ENCODE measurements at places on chromosomes 6 and 20.
A peak's percentile ranks its signal among the peaks of the same experiment; 100 is the strongest.

DNA sequence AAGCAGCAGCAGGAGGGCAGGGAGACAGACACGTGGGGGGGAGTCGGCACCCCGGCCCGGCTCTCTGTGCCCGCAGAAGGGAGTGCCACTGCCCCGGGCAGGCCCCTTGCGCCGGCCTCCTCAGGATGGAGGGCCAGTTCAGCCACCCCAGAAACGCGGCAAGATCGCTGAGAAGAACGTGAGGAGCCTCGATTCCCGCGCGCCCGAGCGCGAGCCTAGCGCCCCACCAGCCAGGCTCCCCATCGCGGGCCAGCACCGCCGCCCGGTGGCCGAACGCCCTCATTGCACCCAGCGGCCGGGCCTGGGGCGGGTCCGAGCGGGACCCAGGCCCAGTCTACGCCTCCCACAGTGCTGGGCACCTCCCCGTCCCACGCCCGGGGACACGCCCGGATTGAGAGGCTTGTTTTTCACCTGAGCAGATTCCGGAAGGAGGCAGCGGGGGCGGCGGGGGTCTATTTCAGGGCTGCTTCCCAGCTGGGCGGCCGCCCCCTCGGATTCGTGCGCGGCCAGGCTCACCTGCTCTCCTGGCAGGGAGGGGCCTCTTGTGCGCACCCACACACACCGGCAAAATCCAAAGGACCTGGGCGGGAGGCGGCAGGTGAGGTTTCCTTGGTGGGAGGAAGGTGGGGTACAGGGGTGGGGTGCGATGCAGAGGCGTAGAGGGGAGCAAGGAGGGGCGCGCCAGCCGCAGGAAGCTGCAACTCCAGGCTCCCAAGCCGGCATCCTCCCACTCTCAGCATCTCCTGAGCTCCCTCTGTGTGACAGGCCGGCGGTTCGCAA lies 9.0 kb upstream of the GRM4 start:
- H3K4me3 ChIP-seq = no peak overlapping the region
- no peaks in the 10 kb centered on the region for H3K4me1 ChIP-seq
- DNase-seq = peak; percentile 58
- H3K36me3 ChIP-seq = no peaks in the 10 kb centered on the region
- H3K27me3 ChIP-seq = peaks cover 6% of the 10 kb centered on the region

DNA sequence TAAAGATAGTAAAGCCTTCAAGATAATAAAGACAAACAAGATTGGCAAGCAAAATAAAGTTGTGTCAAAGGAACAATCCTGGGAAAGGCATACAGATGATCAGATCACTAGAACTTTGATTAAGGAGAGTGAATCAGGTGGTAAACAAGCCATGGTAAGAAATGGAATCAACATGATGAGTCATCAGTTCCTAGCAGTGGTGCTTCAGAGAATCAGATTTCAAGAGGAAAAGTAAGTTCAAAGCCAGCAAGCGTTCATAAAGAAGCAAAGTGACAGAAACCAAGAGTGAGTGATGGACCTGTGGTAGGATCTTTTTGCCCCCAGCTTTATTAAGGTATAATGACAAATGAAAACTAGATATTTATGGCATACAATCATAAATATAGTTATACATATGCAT lies 340.4 kb downstream of the TPBG start:
- H3K27ac ChIP-seq = no peak overlapping the region
- H3K4me1 ChIP-seq = no peaks in the 10 kb centered on the region
- no peak for DNase-seq
- H3K36me3 ChIP-seq = no peaks in the 10 kb centered on the region
- no peak overlapping the region for H3K4me3 ChIP-seq

- no peaks in the 10 kb centered on the region for H3K27me3 ChIP-seq
- no peak for DNase-seq
- no peaks in the 10 kb centered on the region for H3K36me3 ChIP-seq
- H3K27ac ChIP-seq = no peak overlapping the region
- no peak overlapping the region for H3K4me3 ChIP-seq
These were observed 359.8 kb downstream of the EPM2A start for GRCh38 chr6:145375502-145375901.

GRCh38 chr20:49283176-49283702 lies 5.4 kb upstream of the ZNFX1 start:
- no peaks in the 10 kb centered on the region for H3K27me3 ChIP-seq
- no peak overlapping the region for H3K4me3 ChIP-seq
- no peak for DNase-seq
- H3K27ac ChIP-seq = no peak overlapping the region
- H3K36me3 ChIP-seq = peaks cover 46% of the 10 kb centered on the region
- H3K4me1 ChIP-seq = peaks cover 5% of the 10 kb centered on the region

DNA sequence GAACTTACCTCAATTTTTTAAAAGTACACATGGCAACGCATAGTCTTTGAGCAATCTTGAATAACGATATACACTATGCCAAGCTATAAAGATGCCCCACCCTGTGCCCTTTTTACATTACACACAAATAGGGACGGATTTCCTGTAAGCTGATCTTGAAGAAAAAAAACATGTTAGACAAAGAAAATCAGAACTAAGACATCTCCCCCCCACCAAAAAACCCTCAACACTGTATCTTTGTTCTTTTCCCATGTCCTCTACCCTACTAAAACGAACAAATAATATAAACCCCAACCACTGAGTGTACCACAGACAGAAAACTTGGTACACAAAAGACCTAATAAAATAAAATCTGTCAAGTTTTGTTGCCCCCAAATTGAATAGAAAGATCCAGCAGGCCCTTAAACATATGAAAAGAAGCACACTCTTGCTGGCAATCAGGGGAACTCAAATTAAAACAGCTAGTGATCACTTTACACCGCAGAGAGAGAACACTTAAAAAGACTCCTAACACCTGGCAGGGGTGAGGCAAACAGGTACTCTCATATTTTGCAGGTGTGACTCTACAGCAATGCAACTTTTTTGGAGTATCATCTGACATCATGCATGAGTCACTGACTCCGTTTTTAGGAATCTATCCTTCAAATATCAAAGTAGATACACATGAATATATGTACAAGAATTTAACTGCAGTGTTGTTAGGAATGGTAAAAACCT lies 29.6 kb downstream of the BACH2 start:
- H3K27ac ChIP-seq = no peak overlapping the region
- H3K4me1 ChIP-seq = no peaks in the 10 kb centered on the region
- H3K36me3 ChIP-seq = no peaks in the 10 kb centered on the region
- H3K27me3 ChIP-seq = no peaks in the 10 kb centered on the region

DNA sequence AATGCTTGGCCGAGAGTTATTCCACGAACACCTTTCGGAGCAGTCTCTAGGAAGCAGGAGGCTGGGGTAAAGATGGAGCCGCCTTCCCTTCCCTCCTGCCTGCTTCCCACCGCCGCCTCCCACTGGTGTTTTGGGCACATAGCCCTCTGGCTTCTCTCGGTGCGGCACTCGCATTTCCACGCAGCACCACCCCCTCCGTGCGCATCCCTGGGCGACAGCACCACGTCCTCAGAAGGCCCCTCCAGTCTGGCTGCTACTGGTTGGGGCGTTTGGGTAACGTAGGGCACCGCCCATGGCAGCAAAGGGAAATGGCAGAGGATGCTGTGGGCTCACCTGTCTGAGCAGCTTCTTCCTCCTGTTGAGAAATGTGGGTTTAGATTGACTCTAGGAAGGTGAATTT lies 2.4 kb downstream of the COL20A1 start:
- DNase-seq = no peak
- no peak overlapping the region for H3K4me3 ChIP-seq
- peaks cover 5% of the 10 kb centered on the region for H3K4me1 ChIP-seq
- no peaks in the 10 kb centered on the region for H3K36me3 ChIP-seq
- H3K27ac ChIP-seq = no peak overlapping the region

DNA sequence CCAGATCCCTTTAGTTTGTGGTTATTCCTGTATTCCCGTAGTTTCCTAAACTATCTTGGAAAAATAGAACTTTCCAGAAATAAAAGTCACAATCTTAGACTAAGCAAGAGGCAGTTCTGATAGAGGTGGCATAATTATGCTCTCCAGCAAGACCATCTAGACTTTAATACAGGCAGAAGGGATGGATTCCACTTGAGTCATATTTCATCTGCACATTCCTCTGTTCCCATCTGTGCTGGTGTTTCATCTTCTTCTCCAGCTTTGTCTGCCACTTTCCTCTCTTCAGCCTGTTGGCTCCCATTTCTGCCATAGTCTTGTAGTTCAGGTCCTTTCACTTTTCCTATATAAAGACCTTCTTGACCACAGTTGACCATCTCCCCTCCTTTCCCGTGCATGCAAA lies 102.9 kb downstream of the SOBP start:
- no peak overlapping the region for H3K4me3 ChIP-seq
- no peaks in the 10 kb centered on the region for H3K36me3 ChIP-seq
- H3K4me1 ChIP-seq = no peaks in the 10 kb centered on the region
- H3K27ac ChIP-seq = no peak overlapping the region

DNA sequence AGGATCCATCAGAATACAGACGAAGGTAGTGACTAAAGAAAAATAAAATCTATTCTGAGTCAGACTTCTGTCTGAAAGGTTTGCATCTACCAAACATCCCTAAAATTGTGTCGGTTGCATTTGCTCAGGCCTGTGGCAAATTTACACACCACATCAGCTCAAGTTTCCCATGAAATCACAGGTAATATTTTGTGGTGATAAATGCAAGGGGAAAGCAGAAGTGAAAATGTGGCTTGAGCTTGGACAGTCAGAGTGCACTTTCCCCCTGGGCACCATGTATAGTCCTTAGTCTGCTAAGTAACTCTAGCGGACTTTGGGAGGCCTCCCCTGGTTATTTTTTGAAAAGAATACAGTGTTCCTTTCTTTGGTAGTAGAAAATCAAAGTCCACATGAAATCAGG lies 159.1 kb downstream of the PKHD1 start:
- H3K27ac ChIP-seq = no peak overlapping the region
- no peaks in the 10 kb centered on the region for H3K27me3 ChIP-seq
- H3K36me3 ChIP-seq = no peaks in the 10 kb centered on the region
- H3K4me3 ChIP-seq = no peak overlapping the region
- no peaks in the 10 kb centered on the region for H3K4me1 ChIP-seq

GRCh38 chr20:46203510-46203837 lies 85.4 kb downstream of the CD40 start:
- H3K4me1 ChIP-seq = no peaks in the 10 kb centered on the region
- no peak overlapping the region for H3K27ac ChIP-seq
- no peak for DNase-seq

DNA sequence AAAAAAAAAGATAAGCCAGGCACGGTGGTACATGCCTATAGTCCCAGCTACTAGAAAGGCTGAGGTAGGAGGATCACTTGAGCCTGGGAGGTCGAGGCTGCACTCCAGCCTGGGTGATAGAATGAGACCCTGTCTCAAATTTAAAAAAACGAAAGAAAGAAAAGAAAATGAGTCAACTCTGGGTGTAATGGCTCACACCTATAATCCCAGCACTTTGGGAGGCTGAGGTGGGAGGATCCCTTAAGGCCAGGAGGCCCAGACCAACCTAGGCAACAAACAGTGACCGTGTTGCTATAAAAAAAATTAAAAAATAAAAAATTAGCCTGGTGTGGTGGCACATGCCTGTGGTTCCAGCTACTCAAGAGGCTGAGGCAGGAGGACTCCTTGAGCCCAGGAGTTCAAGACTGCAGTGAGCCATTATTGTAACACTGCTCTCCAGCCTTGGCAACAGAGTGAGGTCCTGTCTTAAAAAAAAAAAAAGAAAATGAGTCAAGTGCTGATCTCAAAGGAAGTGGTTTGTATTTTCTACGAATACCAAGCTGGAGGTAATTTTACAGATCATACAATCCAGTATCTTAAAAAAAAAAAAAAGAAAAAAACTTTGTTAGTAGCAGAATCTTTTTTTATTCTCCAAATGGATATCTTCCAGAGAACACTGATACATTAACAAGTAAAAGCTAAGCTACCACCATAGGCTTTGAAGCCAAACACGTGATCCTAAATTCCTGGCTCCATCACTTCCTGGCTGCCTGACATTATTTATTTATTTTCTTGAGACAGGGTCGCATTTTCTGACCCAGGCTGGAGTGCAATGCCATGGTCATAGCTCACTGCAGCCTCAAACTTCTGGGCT lies 5.7 kb downstream of the COMMD7 start:
- no peak for DNase-seq
- no peaks in the 10 kb centered on the region for H3K27me3 ChIP-seq
- H3K36me3 ChIP-seq = no peaks in the 10 kb centered on the region
- peak overlapping the region; percentile 20 for H3K27ac ChIP-seq
- H3K4me1 ChIP-seq = peaks cover 4% of the 10 kb centered on the region

- H3K4me3 ChIP-seq = peak within 1 kb of the TSS; percentile 93
- no peaks in the 10 kb centered on the region for H3K36me3 ChIP-seq
These were observed at the start of gene TRPC4AP for GRCh38 chr20:35092524-35093266. TRPC4AP (minus strand) TSS chr20:35092807; CDS start chr20:35092781, 26 bp downstream.

DNA sequence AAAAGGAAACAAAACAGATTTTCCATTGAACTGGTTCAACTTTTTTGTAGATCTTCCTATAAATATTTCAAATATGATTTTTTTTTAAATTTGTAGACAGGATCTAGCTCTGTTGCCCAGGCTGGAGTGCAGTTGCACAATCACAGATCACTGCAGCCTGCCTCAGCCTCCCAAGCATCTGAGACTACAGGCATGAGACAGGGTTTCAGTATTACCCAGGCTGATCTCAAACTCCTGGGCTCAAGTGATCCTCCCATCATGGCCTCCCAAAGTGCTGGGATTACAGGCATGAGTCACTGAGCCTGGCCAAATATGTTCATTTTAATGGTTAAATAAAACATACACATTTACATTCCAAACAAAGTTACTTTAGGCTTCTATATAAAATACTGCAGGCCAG lies 33.6 kb downstream of the SAMHD1 start:
- DNase-seq = no peak
- no peaks in the 10 kb centered on the region for H3K36me3 ChIP-seq
- no peaks in the 10 kb centered on the region for H3K4me1 ChIP-seq
- H3K27me3 ChIP-seq = no peaks in the 10 kb centered on the region

DNA sequence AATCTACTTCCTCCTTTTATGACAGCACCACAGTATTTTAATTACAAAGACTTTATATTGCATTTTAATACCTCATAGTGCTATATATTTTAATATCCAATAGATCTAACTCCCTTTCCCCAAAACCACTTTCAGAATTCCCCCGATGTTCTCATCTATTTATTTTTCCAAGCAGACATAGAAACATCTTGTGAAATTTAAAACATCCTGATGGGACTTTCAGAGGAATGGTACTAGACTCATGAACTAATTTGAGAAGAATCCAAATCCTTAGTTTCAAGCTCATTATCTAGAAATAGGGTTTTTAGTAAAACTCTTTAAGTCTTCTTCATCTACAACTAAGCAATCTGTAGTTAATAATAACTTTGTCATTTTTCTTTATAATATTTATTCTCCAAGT lies 97.0 kb downstream of the TRERF1 start:
- DNase-seq = no peak
- no peaks in the 10 kb centered on the region for H3K27me3 ChIP-seq
- no peaks in the 10 kb centered on the region for H3K36me3 ChIP-seq
- no peak overlapping the region for H3K4me3 ChIP-seq
- H3K27ac ChIP-seq = no peak overlapping the region
- no peaks in the 10 kb centered on the region for H3K4me1 ChIP-seq

DNA sequence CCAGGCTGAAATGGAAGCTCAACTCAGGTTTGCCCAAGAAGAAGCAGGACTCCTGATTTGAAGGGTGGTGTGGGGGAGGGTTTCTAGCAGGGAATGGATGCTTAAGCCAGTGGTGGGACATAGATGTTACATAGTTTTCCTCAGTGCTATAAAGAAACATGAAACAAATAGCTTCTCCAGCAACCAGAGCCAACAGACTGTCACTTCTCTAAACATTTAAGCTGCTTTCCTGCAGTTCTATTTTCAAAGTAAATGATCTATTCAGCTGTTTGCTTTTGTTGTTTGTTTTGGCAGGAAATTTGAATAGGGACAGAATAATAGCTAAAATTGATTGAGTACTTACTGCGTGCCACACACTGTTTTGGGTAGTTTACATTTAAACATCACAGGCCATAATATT lies 169.0 kb downstream of the UST start:
- H3K4me3 ChIP-seq = no peak overlapping the region
- no peak overlapping the region for H3K27ac ChIP-seq
- DNase-seq = no peak
- H3K36me3 ChIP-seq = no peaks in the 10 kb centered on the region
- no peaks in the 10 kb centered on the region for H3K4me1 ChIP-seq

Data from liver (tissue), 10 donors.